ENCODE measurements at places on chromosomes 5 and 9. TPM values are rescaled to one million over a fixed set of nuclear protein-coding genes. Genes with fewer than 3 reads are reported as not detected.
A peak's percentile ranks its signal among the peaks of the same experiment; 100 is the strongest.

GRCh38 chr5:14246350-14247053 is 103.4 kb downstream of the TRIO start:
- no peak for DNase-seq

GRCh38 chr9:2180154-2180553 is 165.0 kb downstream of the SMARCA2 start:
- DNase-seq, result no peak

DNA sequence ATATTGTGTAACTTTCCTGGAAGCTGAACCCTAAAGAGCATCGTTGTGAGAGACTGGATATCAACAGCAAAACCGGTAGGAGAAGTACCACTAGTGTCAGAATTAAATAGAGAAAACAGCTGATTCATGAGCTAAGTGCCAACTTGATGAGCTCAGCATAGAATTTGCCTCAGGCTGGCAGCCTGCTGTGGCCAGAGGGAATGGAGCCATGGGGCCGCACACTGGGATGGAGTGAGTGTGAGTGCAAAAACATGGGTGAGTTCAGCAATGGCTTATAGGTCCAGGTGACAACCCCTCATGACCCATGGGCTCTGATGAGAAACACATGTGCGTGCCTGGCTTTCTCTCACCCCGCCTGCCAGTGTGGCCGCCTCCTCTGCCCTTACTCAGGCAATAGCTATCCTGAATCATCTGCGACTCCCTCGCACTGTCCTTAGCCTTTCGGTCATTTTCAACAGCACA is 25.4 kb downstream of the ADAMTS16 start:
- no peak for DNase-seq

DNA sequence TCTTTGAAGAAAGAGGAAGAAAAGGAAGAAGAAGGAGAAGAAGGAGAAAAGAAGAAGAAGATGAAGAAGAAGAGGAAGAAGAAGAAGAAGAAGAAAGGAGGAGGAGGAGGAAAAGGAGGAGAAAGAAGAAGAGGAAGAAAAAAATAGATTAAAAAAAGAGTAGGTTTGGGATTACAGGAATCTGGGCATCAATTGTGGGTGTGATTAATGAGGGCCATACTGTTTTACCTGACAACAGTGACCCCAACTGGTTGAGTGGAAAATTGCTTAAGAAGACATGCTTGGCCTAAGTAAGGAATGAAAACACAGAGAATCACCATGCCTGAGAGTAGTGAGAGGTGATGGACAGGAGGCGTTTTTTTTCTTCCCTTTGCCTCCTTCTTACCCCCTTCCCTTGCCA is 114.6 kb downstream of the FAM170A start:
- DNase-seq, result no peak

- no peak for DNase-seq
Observed at GRCh38 chr9:93635186-93636107, 59.1 kb downstream of the PHF2 start.

DNA sequence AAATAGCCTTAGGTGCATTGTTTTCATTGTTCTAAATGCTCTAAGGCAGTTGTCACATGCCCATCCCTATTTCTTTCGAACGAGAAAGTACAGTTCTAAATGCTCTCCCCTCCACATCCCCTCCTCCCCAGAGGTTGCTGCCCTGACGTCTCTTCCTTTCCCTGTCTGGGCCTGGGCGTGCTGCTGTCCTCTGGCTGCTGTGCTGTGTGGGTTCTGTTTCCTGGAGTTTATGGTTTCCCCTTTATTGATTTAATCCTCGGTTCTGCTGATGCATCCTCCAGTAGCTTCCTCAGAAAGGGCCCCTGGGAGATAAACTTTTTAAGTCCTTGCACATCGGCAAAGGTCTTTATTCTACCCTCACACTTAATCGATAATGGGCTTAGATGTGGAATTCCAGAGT is 48.8 kb downstream of the MVB12B start:
- DNase-seq, result peak; percentile 57

GRCh38 chr5:111254613-111255012 is 30.4 kb downstream of the CAMK4 start:
- DNase-seq, result no peak

DNA sequence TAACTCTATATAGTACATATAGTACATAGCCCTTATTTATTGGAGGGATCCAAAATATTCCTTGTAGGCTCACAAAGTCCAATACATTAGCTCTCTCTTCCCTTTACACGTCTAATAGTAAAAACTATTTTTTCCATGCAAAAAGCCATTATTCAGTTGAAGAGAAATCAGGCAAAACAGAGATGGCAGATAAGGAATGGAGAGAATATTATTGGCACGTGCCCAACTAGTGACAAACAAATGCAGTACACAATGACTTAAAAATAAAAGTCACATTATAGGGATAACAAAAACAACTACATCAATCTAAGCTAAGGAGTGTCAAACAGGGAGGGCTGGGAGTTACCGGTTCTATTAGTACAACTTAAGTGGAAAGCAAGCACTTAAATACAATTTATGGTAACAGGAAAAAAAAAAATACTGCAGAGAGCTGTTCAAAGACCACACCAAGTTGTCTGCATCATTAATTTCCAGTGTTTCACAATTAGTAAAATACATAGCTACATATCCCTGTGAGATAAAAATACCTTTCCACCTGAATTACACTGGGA is 4.1 kb upstream of the SCAI start:
- DNase-seq, result no peak

DNA sequence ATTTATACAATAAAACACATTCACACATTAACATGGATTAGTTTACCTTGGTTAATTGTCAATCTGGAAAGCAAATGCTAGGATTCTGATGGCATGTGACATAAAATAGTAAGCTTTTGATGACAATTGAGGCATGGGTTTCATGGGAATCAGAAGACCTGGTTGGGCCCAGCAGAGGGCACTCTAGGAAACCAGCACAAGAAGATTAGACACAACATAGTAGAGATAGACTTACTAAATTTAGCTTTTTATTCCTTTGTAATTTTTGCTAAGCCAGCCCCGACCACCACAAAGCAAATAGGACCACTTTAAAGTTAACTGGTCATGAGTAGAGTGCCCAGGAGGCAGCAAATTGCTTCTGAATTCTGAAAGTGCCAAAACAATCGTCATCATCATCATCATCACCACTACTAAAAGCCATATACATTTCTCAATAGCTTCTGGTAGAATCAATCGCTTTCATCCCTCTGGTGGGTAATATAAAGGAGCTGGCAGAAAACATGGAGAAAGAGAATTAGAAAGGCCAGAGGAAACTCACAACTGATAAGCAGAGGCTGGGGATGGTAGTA is 163.2 kb downstream of the ARRDC3 start:
- no peak for DNase-seq

- DNase-seq, result peak; percentile 89
Observed at GRCh38 chr9:95313010-95313498, 4.5 kb downstream of the FANCC start.

- no peak for DNase-seq
Observed at GRCh38 chr9:82295181-82295580, 306.6 kb downstream of the SPATA31D1 start.

DNA sequence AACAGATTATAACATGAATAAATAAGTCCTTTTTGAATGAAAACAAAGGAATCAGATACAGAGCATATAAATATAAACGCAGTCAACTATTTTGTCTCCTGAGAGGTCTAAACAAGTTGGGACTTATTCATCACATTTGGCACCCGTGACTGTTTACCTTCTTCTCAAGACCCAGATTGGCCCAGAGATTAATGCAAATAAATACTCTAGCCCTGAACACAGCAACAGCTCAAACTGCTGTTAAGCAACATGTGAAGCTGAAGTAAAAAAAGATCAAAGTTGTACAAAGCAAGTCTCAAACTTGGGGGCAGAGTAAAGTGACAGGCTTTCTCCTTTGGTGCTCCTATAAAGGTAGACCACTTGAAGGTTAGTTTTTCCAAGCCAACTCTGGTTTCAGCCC is 95.0 kb upstream of the NR5A1 start:
- DNase-seq, result no peak

DNA sequence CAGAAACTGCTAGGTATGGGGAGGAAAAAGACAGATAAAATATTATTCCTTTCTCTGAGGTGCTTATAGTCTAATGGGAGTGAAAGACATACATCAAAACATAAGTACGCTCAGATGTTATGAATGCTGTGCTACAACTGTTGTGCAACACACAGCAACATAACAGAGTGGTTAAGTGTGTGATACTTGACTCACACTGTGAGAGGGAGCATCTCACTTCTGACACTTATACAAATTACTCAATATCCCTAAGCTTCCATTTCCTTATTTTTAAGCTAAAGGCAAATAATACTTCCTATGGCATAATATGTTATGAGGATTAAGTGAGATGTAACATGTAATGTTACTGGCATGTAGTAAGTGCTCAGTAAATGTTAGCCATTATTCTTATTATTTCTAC is 110.6 kb upstream of the FER start:
- no peak for DNase-seq

DNA sequence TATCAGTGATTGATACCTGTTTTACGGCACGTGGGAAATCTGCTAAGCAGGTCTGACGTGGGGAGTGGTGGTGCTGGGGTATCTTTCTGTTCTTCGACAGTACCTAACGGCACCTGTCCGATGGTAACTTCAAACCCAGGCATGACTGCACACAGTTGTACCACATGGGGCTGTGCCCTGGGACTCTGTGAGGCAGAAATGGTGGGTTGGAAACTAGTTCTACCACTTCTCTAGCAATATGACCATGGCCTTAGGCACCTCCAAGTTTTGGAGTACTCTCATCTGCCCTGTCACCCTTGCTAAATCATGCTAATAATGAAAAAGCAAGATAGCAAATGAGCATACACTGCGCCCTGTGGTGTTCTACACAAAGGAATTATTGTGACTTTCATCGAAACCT is 30.9 kb downstream of the EPB41L4B start:
- no peak for DNase-seq

- peak; percentile 79 for DNase-seq
Observed at GRCh38 chr9:106916466-106917235, 53.7 kb downstream of the ZNF462 start.

- peak; percentile 46 for DNase-seq
Observed at GRCh38 chr5:150081541-150082283, 4.6 kb downstream of the CSF1R start.

GRCh38 chr5:173035904-173036707 is 20.0 kb upstream of the CREBRF start:
- no peak for DNase-seq

DNA sequence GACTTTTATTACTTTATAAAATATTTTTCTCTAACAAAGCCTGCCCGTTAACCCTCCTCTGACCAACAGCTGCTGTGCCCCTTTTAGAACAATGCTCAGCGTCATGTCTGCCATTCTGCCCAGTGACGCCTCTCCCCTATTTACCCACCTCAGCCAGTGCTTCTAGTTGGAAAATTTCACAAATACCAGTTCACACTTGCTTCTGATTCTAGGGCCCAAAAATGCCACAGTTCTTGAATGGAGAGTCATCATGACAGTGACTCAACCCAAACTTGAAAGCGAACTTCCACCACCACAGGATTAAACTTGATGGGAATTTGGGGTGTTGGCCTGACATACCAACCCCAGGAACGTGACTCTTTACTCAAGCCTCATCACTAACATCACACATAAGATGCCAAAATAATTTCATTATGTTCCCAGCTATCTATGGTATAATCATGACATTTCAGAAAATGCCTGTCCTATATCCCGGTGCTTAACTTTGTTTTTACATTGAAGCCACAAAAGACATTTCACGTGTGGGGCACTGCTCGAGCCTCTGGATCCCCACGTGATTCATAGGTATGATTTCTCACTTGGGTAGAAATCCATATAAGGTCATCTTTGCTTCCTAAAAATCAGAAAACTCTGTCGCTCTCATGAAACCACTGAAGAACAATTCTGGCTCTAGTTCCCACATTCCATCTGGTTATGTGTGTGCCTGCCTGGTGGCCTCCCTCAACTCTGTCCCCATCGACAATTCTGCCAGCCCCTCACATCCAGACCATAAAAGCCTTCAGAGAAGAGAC is 220.9 kb downstream of the ACTL7B start:
- no peak for DNase-seq

- peak; percentile 77 for DNase-seq
Observed at GRCh38 chr5:124744170-124744971, 2.1 kb downstream of the ZNF608 start.

DNA sequence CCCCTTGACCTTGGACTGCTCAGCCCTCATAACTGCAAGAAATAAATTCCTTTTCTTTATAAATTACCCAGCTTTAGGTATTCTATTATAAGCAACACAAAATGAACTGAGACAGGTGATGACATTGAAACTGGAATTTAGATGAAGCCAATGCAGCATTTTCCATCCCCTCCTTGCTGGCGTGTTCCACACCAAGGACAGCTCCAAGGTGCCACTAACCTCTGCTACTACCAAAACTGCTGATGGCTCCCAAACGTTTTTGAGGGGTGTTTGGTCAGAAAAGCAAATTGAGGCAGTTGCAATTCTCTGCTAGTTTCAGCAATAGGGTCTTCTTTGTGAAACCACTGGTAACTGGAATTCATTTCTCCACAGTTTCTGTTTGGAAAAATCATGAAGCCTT is 124.8 kb downstream of the DRD1 start:
- no peak for DNase-seq

DNA sequence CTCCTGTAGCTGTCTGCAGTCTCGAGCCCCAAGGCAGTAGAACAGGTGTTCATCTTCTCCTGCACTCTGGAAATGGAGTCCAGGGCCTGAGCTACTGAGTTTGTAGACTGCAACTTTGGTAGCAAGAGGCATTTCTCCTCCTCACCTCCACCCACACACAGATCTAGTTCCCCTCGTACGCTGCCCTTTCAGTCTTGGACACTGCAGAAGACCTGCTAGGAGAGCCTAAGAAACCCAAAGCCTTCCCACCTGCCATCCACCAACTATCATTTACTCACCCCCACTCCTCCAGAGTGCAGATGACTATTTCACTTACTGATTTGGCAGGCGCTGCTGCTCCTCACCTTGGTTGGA is 59.0 kb downstream of the KCNIP1 start:
- DNase-seq, result no peak

The SLC35A4 gene
- 96.9 TPM for total RNA-seq

The GABRA6 gene
- total RNA-seq, result not detected

The PCDHB15 gene
- 1.2 TPM for total RNA-seq

The RGS3 gene
- total RNA-seq, result 83.8 TPM

The ELAVL2 gene
- total RNA-seq, result 0.35 TPM

The SLC36A3 gene
- total RNA-seq, result not detected

The KLF9 gene
- total RNA-seq, result 104 TPM

The NTNG2 gene
- total RNA-seq, result 0.41 TPM

The SPOCK1 gene
- total RNA-seq, result 7.9 TPM

The CDO1 gene
- total RNA-seq, result 3.0 TPM

The SOHLH1 gene
- not detected for total RNA-seq

The F12 gene
- total RNA-seq, result 7.0 TPM

The ACTBL2 gene
- not detected for total RNA-seq

The GABRA1 gene
- total RNA-seq, result not detected

The PTGER4 gene
- 50.8 TPM for total RNA-seq
